Stimulated activated CD4-positive, alpha-beta T cell treated with anti-CD3 and anti-CD28 coated beads, Interleukin-15, amount 100 ng/mL, for 24 hours (primary cell): ENCODE measurements at places on chromosomes 1 and 21.
A peak's percentile ranks its signal among the peaks of the same experiment; 100 is the strongest.

GRCh38 chr1:226654668-226655055 is 84.4 kb downstream of the ITPKB start:
- DNase-seq, result no peak

DNA sequence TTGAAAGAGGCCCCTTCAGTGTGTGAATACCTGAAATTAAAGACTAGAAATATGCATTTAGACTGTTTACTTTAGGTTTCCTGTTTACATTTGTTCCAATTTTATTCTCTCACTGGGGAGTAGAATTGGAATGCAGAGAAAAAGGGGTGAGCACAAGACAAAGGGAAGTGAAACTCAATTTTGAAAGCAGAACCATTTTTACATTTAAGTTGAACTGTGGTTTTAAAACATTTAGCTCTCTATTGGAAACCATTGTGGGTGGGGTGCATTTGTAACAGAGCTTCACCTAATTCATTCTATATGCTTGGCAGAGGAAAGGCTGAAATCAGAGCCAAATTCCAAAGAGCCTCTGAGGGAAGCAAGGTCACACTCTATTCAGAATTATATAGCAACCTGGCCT is 235.3 kb upstream of the C1orf105 start:
- DNase-seq, result no peak

DNA sequence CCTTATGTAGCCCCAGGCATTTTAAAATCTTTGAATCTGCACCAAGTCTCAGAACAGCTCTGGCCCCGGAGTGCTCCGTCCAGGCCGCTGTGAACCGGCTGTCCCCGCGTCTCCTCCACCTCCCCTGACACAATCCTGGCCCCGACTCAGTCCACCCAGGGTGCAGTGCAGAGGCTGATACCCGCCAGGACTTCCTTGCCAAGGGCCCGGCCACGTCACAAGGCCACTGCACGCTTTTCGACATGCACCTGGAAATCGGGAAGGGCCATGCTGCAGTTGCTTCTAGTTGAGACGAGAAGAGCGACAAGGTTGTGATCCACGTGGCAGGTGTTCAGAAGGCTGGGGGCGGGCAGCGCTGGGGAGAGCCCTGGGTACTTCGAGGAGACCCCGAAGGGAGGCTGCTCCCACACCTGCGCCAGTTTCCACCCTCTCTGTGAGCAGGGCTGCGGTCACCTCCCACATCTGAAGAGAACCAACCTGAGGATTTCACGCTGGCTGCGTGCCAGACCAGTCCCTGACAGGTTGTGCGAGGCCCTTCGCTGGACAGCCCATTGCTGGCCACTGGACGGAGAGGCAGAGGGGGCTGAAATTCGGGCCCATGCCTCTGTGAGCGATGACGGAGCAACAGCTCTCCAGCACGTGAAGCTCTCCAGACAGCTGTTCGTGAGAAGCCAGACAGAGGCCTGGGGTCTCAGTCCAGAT is 6.7 kb downstream of the VWA1 start:
- DNase-seq, result no peak

DNA sequence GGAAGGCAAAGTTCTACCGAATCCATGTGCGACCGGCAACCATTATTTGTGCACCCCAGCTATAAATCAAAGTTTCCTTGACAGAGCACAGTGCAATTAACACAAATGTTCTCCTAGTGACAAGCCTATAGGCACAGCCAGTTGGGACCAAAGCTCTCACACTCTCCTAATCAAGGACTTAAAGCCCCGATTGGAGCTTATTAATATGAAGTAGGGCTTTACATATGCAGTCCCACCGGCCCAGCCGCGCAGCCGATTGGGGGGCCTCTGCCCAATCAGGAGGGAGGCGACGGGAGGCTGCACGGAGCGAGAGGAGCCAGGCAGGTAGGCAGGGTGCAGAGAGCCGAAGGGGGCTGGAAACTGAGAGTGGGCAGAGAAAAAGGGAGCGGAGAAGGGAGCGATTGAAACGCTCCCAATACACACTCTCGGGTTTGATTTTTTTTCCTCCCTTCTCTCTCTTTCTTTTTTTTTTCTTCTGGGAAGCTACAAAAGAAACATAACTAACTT is at the start of gene ESRRG:
Gene ESRRG (minus strand): TSS at position 156 of the 507 bp plus-strand sequence. CDS start 130 bp downstream, at position 26.
- DNase-seq, result no peak

DNA sequence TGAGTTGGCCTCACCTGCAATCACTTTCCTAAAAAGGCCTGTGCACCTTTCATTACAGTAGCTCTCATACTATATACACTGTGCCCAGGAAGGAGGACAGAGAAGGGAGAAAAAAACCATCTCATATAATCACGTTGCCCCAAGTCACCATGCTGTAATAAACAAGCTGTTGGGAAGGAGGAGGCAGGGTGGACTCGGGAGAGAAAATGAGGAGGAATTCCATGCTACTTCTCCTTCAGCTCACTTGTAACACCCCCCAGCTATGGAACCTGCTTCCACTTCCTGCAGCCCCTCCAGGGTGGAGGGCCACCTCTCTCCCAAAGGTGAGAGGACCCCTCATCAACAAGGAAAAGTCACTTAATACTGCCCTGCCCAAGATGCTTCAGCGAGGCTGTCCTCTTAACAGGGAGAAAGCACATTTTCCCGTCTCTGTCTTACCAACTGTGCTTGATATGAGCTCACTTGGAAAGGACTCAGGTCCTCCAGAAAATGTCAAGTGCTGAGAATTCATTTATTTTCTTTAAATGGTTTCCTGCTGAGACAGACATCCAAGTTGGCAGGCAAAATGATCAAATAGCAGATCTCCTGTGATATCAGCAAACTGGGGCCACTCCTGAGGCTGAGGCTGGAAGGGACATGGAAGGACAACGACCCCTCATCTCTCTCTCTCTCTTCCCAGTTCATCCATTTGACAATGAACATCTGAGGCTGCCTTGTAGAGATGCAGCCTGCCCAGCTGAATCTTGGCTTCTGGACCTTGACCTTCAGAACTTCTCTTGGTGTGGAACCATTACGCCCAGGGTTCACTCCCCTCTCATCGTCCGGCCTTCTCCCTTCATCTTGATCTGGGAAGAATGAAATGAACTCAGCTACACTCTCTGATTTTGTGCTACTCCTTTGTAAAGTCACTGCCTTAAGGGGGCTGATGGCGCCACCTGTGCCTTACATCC is 54.0 kb downstream of the CAPN9 start:
- DNase-seq, result no peak

- DNase-seq, result peak; percentile 68
These were observed 76.8 kb downstream of the CD46 start for GRCh38 chr1:207828485-207829158.

DNA sequence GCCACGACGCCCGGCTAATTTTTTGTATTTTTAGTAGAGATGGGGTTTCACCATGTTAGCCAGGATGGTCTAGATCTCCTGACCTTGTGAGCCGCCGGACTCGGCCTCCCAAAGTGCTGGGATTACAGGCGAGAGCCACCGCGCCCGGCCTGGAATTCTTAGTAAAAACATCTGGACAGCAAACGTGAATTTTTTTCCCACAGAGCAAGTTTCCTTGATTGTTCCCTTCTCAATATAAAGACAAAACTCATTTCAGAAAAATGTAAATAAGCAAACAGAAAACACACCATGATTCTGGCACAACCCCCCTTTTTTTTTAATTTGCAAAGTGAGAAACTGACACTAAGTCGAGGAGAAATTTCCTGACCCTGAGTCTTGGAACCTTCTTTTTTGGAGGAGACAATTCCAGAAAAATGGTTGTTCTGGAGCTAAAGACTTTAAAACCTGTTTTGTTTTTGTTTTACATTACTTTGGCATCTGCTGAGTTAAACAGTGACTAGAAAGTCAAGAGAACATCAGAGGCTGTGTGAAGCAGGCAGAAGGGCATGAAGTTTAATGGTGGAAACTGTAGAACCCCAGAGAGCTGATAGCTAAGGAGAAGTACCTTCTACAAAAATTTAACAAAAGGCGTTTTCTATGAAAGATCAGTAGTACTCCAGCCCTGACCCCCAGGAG is 10.3 kb upstream of the HMGCS2 start:
- no peak for DNase-seq

DNA sequence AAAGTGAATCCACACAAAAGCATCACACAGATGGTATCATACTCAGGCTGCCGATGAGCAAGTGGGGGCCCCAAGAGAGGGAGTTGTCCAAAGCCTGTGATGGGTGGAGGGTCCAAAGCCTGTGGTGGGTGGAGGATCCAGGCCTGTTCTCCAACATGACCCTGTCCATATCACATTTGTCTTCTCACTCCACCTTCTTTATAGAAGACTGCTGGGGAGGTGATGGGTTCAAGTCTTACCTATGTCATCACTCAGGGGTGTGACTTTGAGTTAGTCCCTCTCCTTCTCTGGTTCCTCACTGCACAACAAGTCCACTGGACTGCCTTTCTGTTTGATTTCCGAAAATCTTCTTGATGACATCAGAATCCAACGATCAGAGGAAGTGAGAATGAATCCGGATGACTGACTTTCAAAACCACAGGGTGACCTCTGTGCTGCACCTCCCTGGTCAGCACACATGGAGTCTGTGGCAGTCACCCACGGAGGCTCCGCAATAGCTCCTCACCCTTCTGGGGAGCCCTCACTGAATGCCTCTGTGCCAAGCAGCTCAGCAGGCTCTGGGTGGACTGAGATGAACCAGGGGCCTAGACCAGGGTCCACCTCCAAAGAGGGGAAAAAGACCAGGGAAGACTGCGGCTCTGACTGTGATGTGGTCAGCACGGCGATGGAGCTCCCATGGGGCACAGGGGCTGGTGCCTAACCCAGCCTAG is 166.8 kb downstream of the HIVEP3 start:
- peak; percentile 32 for DNase-seq

DNA sequence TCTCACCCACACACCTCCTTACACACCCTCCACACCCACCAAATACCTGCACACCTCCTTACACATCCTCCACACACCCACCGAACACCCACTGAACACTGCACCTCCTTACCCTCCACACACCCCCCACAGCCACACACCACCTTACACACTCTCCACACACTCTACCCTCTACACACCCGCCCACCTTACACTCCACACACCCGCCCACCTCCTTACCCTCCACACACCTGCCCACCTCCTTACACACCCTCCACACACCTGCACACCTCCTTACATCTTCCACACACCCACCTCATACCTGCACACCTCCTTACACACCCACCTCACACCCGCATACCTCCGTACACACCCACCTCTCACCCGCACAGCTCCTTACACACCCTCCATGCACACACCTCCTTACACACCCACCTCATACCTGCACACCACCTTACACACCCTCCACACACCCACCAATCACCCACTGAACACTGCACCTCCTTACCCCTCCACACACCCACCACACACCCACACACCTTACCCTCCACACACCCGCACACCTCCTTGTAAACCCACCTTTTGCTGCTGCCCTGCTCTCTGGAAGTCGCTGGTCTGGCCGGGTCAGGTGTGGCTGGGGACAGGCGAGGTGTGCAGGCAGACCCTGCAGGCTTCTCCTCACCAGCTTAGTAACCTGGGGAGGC is 38.5 kb downstream of the COQ8A start:
- no peak for DNase-seq

DNA sequence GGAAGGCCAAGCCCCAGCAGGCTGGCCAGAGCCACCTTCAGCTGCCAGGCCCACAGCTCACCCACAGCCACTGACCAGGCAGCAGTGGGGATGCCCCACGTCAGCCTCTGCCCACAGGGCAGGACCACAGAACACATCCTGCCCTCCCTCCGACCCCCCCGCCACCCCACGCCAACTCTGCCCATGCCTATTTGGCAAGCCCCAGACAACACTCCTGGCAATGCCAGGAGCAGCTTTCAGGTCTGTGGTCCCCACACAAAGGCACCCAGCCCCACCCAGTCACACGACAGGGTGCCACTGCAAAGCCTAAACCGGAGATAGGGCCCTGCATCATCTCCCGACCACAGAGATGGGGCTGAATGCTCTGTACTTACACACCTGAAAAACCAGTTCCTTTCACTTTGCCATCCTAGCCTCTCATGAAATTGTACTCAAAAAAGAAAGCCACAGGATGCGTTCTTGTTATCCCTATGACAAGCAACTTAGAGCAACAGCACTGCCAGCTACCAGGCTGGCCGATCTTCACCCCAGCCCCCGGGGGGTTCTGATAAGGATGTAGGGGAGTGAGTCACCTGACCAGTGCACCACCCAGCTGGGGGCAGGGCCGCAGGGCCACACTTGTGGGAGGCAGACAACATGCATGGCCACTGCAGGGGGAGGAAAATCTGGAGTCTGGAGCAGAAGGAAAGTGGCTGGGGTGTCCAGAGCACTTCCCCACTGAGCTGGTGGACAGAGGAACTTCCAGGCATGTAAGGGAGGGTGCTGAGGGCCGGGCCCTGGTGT is 36.2 kb downstream of the UBE2G2 start:
- DNase-seq, result no peak

DNA sequence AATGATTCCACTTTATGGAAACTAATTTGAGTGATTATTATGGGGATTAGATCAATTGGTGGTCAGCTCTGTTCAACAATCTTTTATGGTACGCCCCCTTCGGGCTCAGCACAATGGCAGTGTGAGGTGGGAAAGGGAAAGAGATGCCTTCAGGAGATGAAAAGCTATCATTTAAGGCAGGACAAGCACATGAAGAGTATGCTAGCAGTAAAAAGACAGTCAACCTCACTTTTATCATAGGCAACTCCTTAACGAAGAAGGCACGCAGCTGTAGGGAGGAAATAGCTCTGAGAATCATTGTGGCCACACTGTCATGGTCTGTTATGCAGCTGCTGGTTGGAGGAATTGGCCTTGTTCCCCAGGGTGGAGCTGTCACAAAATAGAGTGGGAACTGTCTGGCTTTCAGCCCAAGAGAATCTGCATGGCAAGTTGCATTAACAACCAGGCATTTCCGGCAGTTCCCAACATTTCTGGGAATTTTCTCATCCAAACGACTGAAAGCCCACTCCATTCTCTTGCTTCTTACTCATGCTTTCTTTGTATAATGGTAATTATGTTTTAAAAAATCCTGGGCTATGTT is 54.4 kb upstream of the BCL10 start:
- no peak for DNase-seq

DNA sequence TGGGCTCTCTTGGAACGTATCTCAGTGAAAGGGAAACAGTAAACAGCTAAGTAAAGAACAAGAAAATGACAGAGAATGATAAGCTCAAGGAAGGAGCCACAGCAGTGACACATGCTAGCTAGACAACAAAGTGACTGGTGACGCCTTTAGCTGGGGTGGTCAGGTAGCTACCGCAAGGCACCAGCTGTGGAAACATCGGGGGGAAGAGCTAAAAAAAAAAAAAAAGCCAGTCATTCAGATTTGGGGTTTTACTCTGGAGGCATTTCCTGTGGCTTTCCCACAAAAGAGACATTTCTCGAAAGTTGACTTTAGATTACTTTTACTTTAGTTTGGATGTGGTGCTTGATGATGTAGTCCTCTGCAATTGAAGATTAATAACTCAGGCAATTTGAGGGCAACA is 2.1 kb downstream of the FHAD1 start:
- peak; percentile 76 for DNase-seq

DNA sequence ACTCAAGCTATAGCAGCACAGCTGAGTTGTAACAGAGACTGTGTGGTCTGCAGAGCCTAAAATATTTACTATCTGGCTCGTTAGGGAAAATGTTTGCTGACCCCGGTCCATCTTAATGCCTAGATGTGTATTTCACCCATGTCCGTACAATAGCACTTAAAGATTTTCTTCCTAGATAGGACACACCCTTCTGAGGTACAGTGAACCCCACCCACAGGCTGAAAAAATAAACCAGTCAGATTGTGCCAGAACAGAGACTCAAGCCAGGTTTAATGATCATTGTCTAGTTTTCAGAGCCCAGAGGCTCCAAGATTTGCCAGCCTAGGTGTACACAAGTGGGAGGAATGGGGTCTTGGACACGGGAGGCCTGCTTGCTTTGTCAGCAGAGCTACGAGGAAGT is 5.6 kb downstream of the AMIGO1 start:
- DNase-seq, result no peak

GRCh38 chr1:44154049-44154448 is 12.6 kb upstream of the KLF18 start:
- no peak for DNase-seq
